ENCODE measurements at places on chromosomes 6 and 20.

DNA sequence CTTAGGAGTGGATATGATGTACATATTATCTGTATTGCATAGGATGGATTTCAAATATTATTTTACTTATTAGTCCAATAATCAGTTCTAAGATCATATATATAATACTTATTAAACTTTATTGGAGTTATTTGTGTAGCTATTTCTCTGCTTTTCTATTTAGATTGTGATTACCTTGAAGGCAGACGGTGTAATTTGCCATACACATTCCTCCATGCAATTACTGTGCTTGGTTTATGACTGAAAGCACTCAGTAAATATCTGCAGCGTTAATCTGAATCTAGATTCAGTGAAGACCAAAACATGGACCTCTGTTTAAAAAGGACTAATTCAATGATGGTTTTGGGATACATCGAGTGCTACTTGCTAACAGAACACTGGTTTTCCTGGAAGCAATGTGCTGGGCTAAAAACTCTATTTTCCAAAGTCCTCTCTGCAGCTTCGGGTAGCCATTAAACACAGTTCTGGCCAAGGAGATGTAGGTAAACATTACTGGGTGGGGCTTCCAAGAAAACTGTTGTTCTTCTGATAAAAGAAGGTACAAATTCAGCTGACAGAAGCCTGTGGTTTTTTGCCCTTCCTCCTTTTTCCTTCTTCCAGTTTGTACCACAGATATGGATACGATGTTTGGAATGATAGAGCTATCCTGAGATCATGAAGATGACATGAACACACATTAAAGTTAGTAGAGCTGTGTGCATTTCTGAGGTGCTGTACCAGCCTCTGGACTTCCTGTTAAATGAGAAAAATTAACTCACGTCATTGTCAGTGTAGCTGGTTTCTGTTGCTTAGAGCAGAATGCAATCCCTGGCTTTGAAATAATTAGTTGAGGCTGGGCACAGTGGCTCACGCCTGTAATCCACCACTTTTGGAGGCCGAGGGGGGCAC lies 136.5 kb upstream of the NUP153 start:
- DNase-seq: no peak

DNA sequence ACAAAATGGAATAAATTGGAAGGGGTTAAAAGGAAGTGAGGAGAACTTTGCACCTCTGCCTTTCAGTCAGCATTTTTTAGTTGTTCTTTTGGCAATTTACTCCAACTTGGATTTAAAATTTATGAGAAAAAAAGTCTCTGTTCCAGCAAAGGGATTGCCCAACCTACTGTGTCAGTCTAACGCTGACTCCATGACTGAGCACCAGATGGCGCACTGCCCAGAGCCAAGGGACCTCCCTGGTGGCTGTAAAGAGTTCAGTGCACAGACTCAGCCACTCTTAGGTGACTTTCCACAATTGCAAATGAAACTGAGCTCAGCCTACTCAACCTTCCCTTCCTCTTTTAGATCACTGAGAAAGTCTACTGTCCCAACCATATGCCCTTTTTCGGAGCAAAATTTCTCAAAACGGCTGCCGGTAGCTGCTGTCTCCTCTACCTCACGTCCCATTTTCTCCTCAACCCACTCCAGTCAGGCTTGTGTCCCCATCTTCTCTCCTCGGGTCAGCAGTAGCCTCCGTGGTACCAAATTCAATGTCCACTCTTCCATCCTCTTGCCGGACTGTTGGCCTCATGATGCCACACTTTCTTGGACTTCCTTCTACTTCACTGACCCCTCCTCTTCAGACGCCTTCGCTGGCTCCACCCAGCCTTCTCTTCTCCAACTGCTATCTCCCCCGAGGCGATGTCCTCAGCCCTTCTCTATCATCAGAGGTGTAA lies 38.7 kb downstream of the GSTA2 start:
- peak; percentile 69 for DNase-seq

GRCh38 chr6:159646116-159646515 lies 46.9 kb downstream of the SOD2 start:
- no peak for DNase-seq

GRCh38 chr20:51380401-51381385 lies 161.8 kb downstream of the NFATC2 start:
- DNase-seq: no peak

GRCh38 chr6:126716826-126717509 lies 377.1 kb downstream of the CENPW start:
- DNase-seq: no peak

DNA sequence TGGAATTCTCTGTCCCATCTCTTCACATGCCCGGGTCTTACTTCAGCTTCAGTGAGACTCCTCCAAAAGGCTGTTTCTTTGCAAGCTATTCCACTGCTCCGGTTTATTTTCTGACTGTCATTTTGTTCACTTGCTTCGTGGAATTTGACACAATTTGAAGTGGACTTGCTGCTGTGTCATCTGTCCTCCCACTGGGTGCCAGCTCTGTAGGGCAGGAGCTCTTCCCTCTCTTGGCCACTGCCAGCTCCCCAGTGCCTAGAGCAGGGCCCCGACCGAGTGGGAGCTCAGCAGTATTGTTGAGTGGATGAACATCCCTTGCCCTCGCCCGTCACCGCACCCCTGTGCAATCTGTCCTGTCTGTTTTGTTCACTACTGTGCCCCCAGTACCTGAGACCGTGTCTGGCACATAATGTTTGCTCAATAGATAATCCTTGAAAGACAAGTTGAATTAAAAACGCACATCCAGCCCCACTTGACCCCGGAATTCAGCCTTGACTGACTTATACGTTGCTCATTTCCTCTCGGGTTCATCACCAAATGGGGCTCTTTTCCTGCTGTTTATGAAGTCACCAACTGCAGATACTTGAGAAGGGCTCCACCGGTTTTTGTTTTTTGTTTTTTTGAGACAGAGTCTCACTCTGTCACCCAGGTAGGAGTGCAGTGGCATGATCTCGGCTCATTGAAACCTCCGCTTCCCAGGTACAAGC lies 170.3 kb upstream of the KCNG1 start:
- peak; percentile 58 for DNase-seq

- peak; percentile 50 for DNase-seq
Measured at GRCh38 chr6:158560836-158561320, 987 bp downstream of the TMEM181 start.

GRCh38 chr6:168417191-168417590 lies 23.8 kb upstream of the SMOC2 start:
- no peak for DNase-seq

- no peak for DNase-seq
Measured at GRCh38 chr6:12968839-12969558, 252.4 kb downstream of the PHACTR1 start.

- no peak for DNase-seq
Measured at GRCh38 chr20:64041781-64042053, 5.7 kb downstream of the C20orf204 start.

GRCh38 chr6:38996676-38997075 lies 51.9 kb upstream of the GLP1R start:
- no peak for DNase-seq

GRCh38 chr20:10784554-10785183 lies 110.9 kb upstream of the JAG1 start:
- DNase-seq: no peak

- DNase-seq: peak; percentile 90
Measured at GRCh38 chr20:17843246-17844132, 125.1 kb downstream of the SNX5 start.

DNA sequence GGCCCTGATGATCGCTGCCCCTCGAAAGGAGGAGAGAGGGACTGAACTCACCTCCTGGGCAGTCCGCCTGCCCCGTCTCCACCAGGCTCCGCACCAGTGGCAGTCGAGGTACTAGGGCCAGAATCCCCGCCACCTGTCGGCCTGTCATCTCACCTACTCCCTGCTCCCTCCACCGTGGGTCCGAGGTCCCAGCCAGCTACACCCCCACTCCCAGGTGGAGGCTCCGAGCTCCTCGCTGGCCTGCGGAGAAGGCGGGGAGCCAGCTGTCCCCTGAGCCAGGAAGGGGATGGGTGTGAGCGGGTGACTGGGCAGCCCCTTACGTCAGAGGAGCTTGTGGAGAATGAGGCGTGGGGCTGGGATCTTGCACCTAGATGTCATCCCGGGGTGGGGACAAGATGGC lies 1066.5 kb upstream of the MANEA start:
- no peak for DNase-seq

GRCh38 chr6:81480139-81480538 lies 272.3 kb downstream of the TENT5A start:
- no peak for DNase-seq

DNA sequence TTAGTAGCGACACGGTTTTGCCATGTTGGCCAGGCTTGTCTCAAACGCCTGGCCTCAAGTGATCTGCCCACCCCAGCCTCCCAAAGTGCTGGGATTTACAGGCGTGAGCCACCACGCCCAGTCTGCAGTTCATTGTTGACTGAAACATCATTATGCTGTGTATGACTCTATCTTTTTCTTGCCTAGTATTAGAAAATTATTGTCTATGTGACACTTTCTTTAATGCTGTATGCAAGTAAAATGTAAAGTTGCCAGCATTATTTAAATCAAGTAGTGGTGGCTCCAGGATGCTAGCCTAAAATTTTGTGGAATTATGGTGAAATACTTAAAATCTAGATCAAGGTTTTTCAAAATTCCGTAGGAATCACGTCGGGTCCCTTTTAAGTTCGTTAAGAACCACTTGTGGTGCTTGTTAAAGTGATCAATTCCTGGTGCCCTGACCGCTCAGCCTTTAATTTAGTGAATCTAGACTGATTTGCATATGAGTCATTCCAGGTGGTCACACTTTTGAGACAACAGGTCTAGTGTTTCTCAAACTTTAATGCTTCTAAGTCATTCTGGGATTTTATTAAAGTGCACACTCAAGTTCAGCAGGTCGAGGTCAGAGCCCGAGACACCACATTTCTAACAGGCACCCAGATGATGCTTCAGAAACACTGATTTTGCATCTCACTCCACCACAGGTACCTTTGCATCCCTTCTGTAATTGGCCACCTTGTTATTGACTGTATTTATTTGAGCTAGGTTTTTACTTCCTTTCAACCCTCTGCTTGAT lies 132.6 kb upstream of the MTHFD1L start:
- no peak for DNase-seq

DNA sequence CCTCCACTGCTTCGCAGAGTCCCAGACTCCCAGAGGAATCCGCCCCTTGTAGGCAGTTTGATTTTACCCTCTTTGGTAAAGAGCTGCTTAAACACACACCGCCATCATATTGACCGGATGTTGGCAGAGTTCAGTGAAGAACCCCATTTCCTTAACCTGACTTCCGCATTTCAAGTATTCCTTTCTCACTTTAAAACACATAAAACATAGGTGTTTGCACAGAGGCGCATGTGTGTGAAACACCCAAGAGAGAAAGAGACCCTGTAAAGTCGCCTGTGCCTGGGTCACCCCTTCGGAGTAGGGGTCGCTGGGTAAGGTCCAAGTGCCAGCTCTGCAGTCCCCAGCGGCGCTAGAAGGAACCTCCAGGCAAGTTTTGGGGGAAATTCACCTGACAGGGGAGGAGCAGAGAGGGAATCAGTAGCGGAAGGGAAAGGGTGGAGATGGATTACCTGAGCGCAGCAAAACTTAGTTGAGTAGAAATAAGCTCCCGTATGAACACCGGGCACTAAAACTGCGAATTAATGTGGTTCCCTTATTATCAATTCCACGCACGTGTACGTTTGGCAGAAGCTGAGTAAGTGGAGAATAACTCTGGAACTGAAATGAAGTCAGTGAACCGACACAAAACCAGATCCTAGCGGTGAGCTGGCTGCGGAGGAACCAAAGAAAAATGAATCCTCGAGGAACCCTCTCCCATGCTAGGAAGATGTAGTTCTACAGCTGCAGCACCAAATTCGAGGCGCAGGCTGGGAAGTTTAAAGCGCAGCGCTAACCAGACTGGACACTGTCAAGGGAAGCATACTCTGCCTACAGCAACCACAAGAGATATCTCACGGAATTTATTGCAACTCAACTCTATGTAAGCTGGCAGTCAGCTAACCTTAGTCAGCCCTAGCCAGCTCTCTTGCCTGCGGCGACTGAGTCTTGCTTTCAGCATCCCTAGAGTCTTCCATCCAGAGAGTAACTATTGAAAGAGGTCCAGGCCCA lies 3.5 kb upstream of the HTR1B start:
- DNase-seq: peak; percentile 50

- DNase-seq: peak; percentile 19
Measured at GRCh38 chr6:149990661-149991471, 27.1 kb downstream of the ULBP1 start.

DNA sequence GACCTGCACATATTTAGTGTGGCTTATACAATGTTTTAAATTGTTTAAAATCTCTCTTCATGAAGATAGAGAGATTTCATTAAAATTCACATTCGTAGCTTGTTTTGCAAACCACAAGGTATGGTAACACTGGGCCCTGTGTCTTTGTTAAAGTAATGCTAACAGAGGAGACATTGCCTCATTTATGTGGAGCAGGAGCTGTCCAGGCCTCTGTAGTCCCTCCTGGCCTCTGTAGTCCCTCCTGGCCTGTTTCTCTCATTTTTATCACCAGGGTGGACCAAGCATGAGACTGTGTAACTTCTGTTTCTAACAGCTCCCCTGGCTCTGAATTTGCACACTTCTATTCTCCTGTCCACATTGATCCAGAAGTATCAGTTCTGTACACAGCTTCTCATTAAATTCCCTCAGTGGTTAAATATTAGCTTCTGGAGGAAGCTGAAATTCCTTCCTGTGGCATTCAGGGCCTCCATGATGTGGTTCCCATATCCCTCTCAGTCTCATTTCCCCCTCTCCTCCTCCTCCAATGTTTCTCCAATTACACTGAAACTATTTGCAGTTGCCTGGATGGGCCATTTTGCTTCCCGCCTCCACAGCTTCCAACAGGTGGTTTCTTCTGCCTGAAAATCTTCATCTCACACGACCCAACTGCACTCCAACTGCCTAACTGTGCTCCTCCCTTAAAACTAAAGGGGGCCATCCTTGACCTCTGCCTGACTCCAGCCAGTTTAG lies 340.4 kb downstream of the SYNE1 start:
- no peak for DNase-seq

DNA sequence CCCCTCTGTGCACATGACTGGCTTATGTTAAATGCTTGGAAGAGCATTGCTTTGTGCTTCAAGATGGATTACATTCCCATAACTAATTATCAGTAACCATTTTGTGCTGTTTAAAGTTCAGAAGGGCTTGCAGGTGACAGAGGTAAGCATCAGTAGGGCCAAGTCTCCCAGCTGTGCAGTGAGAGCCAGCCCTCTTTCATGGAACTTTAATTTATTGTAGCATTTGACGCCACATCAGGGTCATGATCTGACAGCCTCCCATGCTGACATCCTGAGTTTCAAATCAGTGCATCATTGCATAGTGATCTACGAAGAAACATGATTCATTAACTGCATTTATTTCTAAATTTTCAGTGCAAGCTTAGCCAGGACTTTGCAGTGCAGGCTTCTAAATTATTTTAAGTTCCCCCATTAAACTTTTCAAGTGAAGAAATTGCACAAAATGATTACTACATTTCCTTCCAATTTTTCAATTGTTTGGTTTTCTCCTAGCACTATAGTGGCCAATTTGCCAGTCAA lies 380.9 kb downstream of the UTRN start:
- DNase-seq: no peak
